ENCODE measurements at places on chromosomes 7 and 10.

DNA sequence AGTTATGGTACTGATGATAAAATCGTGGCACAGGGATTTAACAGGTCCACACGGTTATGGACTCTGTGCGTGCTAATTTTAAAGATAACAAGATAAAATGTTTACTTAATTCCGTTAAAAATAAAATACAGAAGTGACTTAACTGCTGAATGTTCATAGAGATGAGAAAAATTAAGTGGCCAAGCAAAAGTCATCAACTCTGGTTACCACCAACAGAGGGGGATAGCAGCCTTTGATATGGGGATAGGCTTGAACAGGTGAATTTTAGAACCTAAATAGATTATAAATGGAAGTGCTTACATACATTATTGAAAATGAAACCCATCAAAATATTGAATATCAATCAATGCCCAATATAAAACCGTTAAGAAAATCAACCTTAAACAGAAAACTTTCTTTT, 245.0 kb downstream of the WDR37 start:
- DNase-seq, result no peak

- DNase-seq, result no peak
Observed at GRCh38 chr10:13740461-13740860, 153.7 kb downstream of the PRPF18 start.

DNA sequence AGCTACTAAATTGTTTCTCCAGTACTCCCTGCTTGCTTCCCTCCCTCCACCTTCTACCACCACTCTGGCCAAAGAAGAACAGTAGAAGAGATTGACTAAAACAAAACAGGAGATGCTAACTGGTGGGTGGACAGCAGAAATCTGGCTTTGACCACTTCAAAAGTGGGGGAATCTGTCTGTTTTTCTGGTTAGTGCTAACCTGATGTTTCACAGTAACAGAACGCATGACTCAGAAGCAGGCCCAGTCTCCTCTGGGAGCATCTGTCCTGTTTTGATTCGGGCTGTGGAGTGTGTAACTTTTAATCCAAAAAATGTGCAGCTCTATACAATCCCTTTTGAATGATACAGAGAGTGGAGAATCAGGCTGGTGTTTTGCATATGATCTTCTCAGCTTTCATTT, 32.7 kb upstream of the ZNF438 start:
- DNase-seq, result no peak

GRCh38 chr10:106652279-106652678, 512.2 kb downstream of the SORCS1 start:
- DNase-seq, result no peak

DNA sequence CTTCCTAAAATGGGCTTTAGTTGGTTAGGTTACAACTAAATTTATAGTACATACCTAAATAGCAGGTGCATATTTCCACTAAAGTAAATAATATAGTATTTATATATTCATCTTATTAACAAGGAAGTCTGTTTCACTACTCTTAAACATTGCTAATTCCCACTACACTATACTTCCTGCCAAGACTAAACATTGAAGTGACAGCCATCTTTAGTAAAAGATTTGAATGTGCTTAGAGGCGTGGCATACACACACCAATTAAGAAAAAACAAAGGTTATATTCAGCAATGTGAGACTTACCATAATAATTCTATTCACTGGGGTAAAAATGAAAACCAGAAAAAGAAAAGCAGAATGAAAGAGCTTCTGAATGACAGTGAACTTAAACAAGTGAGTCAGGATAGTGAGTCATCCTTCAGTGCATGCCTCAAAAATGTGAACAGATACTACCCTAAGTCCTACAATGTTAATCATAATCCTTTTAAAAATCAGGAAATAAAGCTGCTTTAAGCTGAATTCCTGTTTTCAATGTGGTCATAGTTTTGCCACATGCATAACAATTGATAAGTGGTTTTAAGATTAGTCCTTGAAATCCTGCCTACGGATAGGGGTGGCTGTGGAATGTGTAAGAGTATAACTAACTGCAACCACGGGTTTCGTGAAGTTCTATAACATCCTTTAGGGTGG, 59.4 kb downstream of the USP6NL start:
- DNase-seq, result no peak

- no peak for DNase-seq
Observed at GRCh38 chr7:74306730-74307469, 17.7 kb downstream of the CLIP2 start.

- no peak for DNase-seq
Observed at GRCh38 chr10:11448190-11448544, 163.3 kb downstream of the USP6NL start.

- DNase-seq, result no peak
Observed at GRCh38 chr10:113993489-113993991, 50.1 kb upstream of the ADRB1 start.

DNA sequence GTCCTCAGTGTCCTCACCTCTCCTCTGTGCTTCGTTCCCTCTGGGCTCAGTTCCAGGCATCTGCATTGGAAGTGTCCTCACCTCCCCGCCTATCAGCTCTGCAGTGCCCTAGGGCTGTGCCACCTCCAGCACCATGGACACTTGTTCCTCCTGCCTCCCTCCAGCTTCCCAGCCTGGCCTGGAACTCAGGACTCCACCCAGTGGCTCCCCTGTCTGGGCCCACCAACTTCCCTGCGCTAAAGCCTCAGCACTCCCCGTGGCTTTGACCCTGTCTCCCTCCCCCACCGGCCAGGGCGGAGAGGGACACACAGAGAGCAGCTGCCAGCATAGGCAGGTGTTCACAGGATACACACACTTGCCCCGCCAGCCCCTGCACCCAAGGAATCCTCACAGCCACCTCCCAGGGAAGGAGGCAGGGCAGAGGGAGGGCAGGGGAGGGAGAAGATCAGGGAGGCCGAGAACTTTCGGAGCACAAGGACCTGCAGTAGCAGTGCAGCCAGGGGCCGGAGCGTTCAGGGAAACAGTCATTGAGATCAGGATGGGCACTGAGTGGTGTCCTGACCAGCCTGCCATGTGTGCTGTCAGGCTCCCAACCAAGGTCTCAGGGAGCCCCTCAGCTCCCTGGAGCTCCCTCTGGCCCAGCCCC, 31.3 kb downstream of the ANXA8 start:
- DNase-seq, result no peak

DNA sequence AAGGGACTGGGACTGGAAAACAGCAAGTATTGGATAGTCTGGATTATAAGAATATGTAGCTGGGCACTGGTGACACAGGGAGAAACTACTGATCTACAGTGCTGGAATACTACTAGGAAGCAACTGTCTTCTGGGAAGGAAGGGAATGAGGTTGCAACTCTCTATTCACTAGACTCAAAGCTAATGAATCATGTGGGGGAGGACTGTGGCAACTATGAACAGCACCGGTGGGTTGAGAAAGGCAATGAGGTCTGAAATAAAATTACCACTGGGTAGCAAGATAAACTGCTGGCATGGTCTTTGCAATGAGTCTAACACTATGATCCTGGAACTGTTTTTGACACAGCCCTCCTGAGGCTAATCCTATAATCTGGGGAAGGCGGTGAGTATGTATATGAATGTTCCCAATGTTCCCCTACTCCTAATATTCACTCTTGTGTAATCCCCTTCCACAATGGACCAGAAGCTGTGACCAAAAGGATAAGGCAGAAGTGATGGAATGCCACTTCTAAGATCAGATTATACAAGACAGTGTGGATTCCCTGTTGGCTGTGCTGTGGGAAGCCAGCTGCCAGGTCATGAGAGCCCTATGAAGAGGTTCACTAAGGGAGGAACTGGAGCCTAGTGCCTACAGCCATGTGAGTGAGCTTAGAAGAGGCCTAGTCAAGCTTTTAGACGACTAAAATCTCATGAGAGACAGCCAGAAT, 101.3 kb upstream of the DNAJB12 start:
- DNase-seq, result no peak

- DNase-seq, result no peak
Observed at GRCh38 chr7:118590107-118590506, 365.6 kb downstream of the ANKRD7 start.

- no peak for DNase-seq
Observed at GRCh38 chr10:121595351-121595805, 2.9 kb downstream of the FGFR2 start.

DNA sequence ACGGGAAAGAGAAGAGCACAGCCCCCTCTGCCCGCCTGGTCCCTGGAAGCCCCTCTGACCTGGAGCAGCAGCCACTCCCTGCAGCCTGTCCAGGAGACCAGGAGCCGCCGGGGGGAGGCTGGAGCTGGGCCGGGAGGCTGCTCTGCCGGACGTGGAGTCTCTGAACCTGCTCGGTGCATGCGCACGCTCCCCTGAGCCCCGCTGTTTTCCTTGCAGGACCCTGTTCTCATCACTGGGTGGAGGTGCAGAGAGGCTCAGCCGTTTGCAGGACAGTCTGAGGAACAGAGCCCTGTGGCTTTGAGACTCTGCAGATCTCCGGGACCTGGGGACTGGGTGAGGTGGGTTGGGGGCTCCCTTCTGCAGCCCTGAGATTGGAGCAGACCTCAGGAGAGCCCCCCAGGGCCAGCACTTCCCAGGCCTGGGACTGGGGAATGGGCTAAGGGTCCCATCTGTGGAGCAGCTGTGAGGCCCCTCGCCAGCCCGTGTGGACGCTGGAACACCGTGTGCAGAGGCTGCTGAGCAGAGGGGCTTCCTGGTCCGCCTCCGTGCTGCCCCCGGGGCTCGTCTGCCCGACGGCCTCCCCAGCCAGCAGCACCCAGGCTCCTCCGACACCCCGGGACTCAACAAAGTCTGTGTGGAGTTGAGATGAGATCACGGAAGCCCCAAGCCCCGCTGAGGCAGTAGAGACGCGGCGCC, 48.5 kb upstream of the ADGRA1 start:
- DNase-seq, result no peak

DNA sequence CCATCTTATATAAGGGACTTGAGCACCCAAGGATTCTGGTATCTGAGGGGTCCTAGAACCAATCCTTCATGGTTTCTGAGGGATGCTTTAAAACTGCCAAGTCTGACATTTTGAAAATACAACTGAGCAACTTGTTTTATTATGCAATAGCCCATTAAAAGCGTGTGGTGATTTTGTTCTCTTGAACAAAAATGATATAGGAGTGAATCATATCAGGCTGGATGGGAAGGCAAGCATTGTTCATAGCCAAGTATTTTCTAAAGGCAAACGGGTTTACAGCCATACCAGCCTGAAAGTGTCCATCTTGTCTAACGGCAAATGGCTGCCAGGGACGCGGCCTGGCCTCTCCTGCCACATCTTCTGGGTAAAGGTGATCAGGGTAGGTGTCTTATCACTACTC, 23.4 kb downstream of the RPP38 start:
- DNase-seq, result no peak

GRCh38 chr10:108685863-108686531, 1237.3 kb downstream of the XPNPEP1 start:
- DNase-seq, result no peak
